ENCODE measurements at places on chromosomes 5 and 9. TPM values are rescaled to one million over a fixed set of nuclear protein-coding genes. Genes with fewer than 3 reads are reported as not detected.

DNA sequence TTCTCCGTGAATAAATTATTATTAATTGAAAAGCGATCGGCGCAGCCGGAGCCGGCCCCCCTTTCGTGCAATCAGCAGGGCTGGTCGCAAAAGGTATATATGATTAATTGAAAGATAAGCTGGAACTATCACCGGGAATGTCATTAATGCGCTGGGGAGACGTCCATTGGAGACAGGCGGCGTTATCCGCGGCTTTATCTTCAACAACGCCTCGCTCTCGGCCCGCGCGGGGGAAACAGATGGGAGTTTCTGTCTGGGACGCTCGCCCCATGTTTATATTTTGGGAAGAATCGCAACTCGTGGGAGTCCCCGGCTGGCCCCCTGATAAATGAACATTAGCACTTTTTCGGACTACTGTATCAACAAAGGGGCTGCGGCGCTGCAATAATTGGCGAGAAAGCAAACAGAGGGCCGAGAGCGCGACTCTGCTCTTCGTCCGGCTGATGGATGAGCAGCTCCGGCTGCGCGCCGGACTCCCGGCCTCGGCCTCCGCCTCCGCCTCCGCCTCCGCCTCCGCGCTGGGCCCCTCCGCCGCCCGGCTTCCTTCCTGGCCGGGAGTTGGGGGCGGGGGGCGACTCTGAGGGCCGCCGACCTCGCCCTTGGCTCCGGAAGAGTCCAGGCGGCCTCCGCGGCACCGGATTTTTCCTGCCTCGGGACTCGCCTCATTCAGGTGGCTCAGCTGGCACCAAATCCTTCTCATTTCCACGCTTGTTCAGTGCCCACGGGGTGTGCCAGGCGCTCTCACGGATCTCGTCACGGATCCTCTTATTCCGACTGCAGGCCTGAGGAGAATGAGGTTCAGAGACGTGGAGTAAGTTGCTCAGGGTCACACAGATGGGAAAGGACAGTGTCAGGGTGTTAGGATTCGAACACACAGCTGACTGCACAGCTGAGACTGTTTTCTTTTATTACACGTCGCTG is 3.6 kb upstream of the NKX2-5 start:
- peak; percentile 53 for DNase-seq

DNA sequence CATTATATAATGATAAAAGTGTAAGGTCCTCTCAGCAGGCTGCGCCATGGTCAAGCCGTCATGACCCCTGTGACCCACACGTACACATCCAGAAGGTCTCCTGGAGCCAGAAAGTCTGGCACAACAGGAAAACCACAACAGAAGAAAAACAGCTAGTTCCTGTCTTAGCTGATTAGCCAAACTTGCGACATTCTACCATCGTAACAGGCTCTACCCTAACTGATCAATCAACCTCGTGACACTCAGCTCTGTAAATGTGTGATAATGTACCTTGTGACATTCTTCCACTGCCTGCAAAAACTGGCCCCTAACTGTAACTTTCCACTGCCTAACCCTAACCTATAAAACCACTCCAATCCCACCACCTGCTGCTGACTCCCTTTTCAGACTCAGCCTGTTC is 316.4 kb upstream of the TUSC1 start:
- no peak for DNase-seq

Gene UQCRQ
- 294 TPM for total RNA-seq

- DNase-seq, result no peak
Observed at GRCh38 chr9:92971776-92972175, 24.5 kb downstream of the FGD3 start.

DNA sequence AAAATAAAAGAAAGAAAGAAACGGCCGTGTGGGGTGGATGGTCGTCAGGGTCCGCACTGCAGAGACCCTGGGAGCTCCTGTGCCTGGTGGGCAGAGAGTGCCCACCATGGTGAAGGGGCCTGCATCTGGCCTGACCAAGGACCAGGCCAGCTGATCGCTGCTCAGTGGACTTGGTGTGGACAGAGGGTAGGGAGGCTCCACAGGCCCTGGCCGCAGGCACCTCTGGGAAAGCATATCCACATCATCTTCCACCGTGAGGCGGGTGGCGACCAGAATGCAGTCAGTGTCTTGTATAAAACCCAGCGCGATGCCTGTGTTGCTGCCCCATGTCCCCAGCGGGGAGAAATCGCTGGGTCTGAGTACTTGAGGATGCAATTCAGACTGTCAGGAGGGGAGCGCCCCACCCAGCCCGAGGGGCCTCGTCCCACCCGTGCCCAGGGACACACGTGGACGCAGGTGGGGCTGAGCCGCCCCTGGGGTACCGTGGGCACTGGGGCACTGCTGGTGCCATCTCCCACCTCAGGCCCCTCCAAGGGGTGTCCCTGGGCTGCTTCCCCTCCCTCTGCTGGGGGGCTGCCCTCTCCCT is 27.8 kb upstream of the SLC6A19 start:
- no peak for DNase-seq

DNA sequence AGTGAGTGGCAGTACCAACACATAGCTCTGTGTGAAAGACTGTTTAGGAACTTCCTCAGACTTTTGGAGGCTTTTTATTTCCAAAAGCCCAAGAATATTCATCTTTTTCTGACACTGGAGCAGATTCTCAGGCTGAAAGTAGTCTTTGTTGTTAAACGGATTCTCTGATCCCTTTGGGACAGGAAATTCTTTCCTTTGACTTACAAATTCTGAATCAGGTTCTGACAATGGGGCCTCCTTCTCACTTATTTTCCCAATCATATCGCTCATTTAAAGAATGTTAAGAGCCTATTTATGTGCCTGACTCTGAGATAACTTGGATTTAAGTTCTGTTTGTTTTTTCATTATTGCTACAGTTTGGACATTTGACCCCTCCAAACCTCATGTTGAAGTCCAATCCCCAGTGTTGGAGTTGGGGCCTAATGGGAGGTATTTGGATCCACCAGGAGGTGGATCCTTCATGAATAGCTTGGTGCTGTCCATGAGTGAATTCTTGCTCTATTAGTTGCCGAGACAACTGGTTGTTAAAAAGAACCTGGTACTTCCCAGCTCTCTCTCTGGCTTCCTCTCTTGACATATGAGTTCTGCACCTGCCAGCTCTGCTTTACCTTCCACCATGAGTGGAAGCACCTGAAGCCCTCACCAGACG is 4.1 kb upstream of the ADGRV1 start:
- DNase-seq, result no peak

Gene MARCOL
- not detected for total RNA-seq

DNA sequence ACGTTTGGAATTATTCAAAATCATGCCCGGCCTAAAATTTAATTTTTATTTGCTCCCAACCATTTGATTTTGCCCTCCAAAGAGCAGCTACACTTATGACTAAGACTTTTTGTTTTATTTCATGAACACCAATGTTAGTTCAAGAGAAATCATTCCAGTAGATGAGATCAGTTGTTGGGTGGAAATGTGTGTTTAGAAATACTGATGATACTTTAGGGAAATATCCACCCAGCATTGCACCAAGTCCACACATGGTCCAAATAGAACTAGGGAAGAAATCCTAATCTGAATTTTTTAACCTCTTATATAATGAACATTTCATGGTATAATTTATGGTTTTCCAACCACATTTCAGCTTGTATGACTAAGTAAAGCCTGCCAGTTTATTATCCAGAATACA is 28.3 kb upstream of the GOLPH3 start:
- no peak for DNase-seq

DNA sequence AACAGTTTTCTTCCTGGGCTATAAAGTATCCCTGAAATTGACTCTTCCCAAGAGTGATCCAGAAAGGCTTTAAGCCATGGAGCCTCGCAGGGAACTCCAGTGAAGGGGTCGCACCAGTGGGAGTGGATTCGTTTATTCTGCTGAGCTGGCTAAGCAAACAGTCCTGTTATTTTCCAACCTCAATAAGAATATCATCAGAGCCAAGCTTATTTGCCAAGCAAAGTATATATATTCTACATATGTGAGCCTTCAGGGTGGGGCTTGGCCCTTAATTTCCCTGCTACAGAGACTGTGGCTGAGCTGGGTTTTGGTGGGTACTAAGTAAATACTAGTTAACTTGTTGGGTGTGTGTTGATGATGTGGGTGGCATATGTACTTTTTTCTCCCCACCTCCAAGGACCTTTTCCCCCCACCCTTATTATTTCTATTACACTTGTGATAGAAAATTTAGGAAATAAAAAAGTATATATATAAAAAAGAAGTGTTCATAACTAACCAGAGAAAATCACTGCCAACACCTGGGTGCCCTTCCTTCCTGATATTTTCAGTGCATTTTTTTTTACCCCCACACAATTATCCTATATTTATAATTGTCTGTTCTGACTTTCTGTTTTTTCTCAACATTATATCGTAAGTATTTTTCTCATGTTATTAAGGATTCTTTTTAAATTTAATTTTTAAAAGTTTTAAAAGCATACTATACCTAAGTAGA is 5.3 kb downstream of the GSN start:
- DNase-seq, result no peak

DNA sequence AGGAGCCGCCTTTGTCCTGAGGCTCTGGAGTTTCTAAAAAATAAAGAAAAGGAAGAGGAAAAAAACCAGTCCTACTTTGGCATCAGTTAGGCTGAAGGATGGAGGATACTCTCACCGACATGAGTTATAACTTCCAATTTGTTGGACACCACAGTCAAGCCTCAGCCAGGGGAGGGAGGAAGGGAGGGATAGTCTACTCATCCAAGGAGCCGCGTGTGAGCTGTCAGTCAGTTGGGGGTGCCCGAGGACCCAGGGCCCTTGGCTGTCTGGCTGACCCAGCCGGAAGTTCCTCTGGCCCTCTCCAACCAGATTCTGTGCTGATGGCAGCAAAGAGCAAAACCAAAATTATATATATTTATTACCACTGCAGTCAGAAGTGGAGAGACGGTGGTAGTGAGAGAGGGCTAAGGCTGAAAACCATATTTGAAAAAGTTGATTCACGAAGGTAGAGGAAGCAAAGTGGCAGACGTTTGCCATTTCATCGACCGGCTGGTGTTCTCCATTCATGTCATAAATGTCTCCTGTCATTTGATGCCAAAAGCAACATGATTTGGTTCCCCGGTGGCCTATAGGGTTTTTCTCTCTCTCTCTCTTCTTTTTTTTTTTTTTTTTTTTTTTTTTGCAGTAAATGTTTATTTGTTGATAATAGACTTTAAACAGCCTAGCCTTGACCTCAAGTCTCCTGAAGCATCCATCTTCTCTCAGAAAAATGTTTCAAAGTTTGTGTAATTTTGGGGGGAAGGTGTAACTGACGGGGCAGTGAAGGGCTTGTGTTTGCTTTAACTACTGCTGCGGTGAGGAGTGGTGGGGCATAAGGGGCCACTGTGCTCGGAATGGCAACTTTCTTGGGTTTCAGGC is 7.6 kb downstream of the LMX1B start:
- no peak for DNase-seq

Gene CDH18
- total RNA-seq, result 14.8 TPM

DNA sequence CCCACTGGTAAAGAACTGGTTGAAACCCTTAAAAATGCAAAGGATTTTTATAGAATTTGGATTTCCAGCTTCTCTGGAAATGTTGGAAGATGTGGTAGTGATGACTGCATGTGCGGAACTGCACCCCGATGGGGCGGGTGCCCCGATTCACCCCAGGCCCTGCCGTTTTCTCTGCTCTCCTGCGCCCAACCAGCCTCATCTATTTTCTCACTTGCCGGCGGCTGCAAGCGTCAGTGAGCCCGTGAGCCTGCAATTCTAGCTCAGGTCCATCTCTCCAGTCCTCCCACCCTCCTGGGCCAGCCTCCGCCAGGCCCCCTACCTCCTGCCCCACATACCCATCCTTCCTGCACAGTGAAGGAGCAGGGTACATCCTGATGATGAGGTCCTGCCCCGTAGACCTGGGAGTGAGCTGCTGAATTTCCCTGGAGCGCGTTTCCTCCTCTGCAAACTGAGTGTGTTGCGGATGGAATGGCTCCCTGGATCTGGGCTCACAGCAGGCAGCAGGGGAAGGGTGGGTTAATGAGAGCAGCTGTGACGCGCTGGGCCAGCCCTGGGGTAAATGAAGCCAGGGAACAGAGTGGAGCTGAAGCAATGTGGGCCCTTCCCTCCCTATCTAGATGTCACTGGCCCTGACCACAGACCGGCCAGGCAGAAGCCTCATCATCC is 45.9 kb upstream of the PHYKPL start:
- no peak for DNase-seq

Gene PCDHGB5
- 0.09 TPM for total RNA-seq

DNA sequence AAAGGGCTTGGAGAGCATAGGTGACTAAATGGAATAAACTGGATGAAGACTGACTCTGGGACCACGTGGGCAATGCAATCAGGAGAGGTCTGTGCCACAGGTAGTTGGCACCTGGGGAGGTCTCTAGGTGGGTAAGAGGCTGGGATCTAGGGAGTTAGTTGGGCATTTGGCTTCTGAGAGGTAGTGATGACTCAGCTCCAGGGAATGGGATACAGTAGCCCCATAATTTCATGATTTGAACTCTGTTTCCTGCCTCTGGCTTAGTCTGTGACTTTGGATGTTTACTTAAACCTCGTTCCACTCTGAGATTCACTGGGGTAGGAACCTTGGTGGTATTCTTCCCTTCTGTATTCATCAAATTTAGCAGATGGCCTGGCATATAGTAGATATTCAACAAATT is 240.8 kb downstream of the KIF4B start:
- DNase-seq, result no peak

Gene ACOT12
- total RNA-seq, result not detected

DNA sequence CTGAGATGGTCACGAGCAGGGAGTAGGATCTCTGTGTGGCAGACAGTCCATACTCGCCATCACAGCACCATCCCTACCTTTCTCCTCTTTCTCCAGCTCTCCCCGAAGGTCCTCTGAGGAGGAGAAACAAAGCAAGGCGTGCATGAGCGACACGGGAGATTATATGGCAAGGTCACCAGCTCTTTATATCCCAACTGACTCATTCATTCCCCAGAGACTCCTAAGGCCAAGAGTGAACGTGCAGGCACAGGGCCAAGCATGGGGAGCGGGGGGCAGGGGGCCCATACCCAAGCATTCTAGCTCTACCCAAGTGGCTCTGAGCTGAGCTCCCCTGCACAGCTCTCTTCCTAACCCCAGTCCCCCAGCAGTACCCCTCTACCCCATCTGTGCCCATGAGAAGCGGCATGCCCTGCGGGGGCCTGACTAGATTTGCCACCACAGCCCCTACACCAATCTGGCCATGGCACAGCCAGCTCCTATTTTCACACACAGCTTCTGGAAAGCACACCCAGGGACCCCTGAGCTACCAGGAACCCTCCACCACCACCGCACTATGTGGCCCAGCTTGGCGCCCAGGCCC is 6.8 kb downstream of the TRIM7 start:
- DNase-seq, result no peak
